ENCODE measurements at places on chromosomes 5 and 9.

DNA sequence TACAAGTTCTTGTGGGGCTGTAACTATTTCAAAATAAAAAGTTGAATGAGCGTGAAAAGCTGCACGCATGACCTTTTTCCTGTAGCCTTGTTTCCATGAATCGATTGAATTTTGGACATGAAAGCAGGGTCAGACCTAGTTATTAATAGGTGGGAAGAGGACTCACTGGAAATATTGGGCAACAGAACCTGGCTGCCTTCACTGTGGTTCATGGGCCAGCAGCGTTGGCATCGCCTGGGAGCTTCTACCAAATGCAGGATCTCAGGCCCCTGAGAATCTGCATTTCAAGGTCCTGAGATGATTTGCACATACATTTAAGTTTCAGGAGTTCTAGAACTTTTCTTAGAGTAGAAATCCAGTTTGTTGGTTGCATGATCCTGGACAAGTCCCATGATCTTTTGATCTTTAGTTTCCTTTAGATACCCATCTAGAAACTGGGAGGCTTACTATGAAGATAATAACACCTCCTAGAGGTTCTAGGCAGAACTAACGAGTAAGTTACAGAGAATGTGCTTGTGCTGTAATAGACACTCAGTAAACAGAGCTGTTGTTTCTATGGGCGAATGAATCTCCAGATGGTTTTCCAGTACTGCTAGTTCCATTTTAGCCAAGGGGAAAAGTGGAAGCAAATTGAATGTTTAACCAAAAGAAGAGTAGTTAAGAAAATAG is 12.4 kb downstream of the ANKRD33B start:
- DNase-seq: peak; percentile 4

DNA sequence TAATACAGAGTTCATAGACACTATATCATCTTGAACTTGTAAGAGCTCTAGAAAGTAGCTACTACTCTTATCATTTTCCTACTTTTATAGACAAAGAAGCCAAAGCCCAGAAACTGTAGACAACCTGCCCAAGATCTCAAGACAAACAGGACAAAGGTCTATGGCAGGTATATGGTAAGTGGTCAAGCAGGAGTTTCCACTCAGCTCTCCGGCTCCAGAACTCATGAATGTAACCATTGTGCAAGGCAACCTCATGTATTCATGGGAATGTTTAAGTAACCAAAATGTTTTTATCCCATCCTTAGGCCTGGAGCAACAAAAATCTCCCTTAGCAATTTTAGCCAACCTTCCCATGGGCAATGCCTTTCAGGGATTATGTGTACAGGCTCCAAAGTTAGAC is 163.4 kb upstream of the PUM3 start:
- DNase-seq: no peak

- DNase-seq: no peak
Observed at GRCh38 chr9:20001058-20001457, 212.2 kb upstream of the SLC24A2 start.

DNA sequence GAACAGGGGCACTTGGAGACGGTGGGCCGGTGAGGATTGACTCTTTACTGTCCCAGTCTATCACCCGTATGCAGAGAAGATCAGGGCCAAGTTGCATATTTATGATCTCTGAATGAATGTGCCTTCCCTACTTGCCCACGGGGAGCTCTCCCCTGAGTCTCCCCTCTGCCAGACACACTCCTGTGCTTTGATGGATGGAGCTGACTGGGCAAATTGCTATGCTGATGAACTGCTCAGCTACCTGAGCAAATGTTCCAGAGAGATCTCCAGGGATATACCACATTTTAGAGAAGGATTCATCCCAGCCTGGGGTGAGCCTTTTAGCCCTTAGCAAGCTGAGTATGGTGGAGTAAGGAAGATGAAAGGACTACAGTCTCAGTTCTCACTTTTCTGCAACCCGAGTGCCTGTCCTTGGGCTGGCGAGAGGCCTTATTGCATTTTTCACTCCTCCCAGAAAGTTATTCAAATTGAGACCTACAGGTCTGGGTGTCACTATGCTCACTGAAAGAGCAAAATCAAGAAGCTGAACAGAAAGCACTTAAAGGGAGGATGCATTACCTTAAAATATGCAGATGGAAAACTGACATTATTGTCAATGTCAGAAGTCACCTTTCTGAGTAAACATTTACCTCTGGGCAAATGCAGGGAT is 526.7 kb upstream of the WWC1 start:
- no peak for DNase-seq

GRCh38 chr5:55546947-55547346 is 12.2 kb upstream of the PLPP1 start:
- DNase-seq: no peak

GRCh38 chr9:36802201-36802920 is 229.7 kb downstream of the MELK start:
- DNase-seq: no peak

- no peak for DNase-seq
Observed at GRCh38 chr5:54643685-54644106, 126.1 kb downstream of the SNX18 start.

GRCh38 chr5:72166070-72166979 is 59.0 kb downstream of the MAP1B start:
- no peak for DNase-seq

GRCh38 chr9:8095672-8096086 is 296.1 kb upstream of the DMAC1 start:
- DNase-seq: no peak

- DNase-seq: no peak
Observed at GRCh38 chr5:7391215-7391614, 4.7 kb upstream of the ADCY2 start.

DNA sequence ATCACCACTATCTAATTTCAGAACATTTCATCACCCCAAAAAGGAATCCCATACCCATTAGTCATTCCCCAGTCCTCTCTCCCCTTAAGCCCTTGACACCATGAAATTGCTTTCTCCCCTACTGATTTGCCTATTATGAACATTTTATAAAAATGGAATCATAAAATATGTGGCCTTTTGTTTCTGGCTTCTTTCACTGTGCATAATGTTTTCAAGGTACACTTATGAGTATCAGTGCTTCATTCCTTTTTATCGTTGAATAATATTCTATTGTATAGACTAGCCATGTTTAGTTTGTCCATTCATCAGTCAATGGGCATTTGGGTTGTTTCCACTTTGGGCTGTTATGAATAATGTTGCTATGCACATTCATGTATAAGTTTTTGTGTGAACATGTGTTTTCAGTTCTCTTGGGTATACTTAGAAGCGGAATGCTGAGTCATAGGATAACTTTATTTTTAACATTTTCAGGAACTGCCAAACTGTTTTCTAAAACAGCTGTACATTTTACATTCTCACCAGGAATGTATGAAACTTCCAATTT is 40.4 kb upstream of the FGF1 start:
- peak; percentile 92 for DNase-seq

DNA sequence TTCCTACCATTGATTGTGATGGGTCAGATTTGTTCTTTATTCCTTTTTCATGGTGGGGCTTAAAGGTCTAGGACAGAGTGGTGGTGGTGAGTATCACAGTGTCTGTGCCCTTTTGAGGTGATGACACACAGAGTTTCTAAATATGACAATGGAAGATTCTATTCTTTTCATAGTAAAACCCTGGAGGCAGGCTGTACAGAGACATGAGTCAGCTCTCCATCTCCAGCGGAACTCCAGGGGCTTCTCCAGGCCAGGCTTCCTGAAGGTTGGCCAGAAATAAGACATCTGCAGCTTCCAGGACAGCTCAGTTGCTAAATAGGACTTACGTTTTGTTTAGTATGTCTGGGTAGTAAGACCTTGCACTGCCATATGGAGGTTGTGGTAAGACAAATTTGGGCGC is 229.5 kb downstream of the CD180 start:
- DNase-seq: no peak

- DNase-seq: no peak
Observed at GRCh38 chr5:171588790-171589189, 169.3 kb downstream of the FGF18 start.

DNA sequence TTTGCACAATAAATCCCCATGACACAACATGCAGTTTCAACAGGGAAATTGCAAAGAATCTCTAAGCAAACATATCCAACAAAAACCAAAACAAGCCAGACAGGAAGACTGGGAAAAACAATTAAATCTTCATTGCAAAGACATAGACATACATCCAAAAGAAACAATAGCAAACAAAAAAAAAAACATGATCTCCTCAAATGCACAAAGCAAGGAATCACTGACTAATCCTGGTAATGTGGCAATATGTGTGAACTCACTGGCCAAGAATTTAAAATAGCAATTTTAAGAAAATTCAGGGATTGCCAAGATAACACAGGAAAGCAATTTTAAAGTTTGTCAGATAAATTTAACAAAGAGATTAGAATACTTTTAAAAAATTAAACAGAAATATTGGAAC is 520.1 kb upstream of the SMC2 start:
- DNase-seq: no peak

- DNase-seq: no peak
Observed at GRCh38 chr9:38208206-38208901, 139.3 kb upstream of the SHB start.

- DNase-seq: no peak
Observed at GRCh38 chr9:6247266-6247665, 31.7 kb downstream of the IL33 start.

- DNase-seq: peak; percentile 63
Observed at GRCh38 chr9:97237951-97238889, 69.2 kb upstream of the CCDC180 start.

- no peak for DNase-seq
Observed at GRCh38 chr5:54049963-54050362, 260.4 kb downstream of the ARL15 start.

DNA sequence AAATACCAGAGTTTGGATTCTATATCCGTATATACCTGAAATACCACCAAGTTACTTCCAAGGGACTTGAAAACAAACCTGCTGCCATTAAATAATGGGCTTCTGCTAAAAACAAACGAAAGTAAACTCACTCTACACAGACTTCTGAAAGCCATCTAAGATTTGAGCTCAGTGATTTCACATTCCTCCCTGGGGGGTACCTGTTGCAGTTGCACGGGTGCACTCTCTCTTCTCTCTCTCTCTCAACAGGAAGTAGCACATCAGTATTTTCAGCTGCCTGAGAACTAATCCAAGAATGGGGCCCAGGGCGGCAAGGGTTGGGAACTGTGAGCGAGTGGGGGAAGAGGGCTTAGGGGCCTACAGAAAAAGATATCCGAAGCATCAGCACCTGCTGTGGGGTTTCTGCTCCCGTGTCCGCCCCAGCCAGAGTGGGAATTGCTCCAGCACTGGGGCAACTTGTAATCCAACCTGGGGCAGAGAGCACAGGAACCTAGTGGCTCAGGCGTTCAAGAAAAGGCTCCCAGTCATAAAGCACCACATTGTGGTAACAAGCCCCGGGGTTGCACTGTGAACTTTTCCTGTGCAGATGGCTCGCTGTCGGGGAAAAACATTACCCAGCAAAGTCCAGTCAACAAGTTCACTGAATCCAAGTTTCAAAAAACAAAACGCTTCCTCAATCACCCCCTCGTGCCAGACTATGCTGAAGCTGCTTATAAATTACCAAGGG is 99.8 kb downstream of the EFNA5 start:
- peak; percentile 75 for DNase-seq

GRCh38 chr9:71921190-71921814 is 9.9 kb downstream of the C9orf85 start:
- DNase-seq: no peak

DNA sequence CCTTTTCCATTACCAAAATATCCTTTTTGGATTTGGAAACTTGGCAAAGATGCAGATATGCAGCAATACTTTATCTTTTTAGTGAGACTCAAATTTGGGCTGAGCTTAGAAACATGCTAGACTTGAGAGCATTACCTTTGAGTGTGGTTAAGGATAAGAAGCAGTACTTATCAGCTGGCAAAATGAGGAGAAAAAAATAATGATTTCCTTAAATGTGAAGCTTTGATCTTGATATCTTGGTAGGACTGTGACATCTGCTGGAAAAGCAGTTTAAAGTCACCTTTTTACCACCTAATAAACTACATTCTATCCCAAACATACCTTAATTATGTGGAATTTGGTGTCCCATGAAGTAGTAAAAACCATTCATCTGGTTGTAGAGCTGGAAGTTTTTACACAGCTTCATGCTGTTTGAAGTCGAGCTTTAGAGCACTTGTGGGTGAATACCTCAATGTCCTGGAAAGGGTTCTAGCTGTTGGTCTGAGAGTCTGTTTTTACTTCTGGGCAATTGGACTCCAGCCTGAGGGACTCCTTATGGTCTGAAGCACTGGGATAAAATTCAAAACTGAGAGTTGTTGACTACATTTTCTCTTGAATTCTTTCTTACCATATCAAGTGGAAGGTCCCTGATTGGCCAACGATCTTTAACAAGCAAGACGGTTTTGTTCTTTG is 53.4 kb downstream of the LRRC70 start:
- no peak for DNase-seq

- peak; percentile 17 for DNase-seq
Observed at GRCh38 chr5:115461506-115462290, 82.9 kb downstream of the FEM1C start.

DNA sequence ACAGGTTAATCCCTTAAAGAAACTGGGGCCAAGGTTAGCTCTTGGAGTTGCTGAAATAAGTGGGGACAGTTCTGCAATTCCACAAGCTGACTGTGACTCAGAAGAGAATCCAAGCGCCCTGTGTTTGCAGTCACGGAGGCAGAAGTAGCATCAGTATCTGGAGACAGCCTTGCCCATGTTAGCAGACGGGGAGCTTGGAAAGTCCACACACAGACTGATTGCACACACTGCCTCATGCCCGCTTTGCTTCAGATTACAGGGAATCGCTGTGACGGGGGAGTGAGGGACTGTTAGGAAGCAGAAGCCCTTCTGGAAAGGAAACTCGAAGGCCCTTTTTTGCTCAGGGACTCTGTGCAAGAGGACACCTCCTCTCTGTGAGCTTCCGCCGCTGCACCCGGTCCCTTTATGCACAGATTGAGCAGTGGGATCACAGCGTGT is 30.9 kb upstream of the PPP1R26 start:
- no peak for DNase-seq

DNA sequence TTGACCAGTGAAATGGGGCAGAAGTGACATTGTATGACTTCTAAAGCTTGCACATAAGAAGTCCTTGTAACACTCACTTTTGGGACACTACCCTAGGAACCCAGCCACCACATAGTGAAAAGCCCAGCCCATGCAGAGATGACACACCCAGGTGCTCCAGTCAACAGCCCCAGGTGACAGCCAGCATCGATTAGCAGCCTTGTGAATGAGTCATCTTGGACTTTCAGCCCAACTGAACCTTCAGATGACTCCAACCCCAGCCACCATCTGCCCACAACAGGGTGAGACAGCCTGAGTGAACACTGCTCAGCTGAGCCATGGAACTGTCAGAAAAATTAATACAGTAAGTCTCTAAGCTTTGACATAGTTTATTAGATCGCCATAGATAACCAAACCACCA is 458.6 kb downstream of the ZSWIM6 start:
- DNase-seq: no peak

DNA sequence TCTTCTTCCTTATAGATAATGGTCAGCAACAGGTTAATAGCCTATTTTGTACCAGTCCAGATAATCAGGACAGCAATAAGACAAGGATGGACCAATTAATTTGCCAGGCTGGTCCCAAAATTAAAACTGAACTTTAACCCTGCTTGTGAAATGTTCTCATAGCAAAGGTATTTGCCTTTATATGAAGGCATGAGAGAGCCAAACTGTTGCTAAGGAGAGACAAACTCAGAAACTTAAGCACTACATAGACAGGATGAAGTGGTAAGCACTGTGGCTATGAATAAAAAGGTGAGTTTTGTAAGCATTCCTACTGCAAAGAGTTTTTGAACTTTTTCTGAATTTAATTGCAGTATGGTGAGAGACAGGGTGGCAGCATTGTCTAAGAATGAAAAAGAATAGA is 174.7 kb upstream of the PPP1R2B start:
- DNase-seq: no peak

All from MV-4-11 (cell line).